ENCODE measurements at places on chromosomes 2 and 18. TPM values are rescaled to one million over a fixed set of nuclear protein-coding genes. Genes with fewer than 3 reads are reported as not detected.

- no peak for DNase-seq
These were observed 97.0 kb upstream of the PTPRM start for GRCh38 chr18:7470101-7470500.

DNA sequence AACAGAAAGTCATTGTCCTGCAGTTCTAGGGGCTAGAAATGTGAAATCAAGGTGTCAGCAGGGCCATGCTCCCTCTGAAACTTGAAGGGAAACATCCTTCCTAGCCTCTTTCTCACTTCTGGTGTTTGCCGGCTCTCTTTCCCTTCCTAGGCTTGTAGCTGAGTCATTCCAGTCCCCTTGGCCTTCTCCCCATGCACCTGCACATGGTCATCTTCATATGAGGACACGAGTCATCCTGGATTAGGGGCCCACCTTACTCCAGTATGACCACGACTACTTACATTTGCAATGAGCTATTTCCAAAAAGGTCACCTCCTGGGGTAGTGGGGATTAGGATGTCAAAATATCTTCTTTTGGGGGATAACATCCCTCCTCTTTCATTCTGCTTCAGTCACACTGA, 168.5 kb upstream of the CXCR4 start:
- no peak for DNase-seq

DNA sequence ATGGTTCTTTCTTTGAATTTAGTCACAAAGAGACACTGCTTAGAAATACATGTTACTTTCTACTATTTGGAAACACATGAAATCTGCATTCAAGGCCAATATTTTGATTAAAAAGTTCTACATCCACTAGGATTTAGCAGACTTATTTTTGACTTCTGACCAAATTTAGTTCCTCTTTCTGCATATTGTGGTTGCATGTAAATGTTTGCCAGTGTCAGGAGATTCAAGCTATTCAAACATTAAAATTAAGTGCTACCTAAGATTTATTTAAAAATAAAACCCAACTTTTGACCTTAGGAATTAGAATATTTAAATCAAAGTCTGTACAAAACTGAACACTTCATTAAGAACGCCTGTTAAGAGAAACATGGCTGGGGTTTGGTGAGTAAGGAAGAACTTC, 891.1 kb downstream of the CPS1 start:
- DNase-seq = no peak

DNA sequence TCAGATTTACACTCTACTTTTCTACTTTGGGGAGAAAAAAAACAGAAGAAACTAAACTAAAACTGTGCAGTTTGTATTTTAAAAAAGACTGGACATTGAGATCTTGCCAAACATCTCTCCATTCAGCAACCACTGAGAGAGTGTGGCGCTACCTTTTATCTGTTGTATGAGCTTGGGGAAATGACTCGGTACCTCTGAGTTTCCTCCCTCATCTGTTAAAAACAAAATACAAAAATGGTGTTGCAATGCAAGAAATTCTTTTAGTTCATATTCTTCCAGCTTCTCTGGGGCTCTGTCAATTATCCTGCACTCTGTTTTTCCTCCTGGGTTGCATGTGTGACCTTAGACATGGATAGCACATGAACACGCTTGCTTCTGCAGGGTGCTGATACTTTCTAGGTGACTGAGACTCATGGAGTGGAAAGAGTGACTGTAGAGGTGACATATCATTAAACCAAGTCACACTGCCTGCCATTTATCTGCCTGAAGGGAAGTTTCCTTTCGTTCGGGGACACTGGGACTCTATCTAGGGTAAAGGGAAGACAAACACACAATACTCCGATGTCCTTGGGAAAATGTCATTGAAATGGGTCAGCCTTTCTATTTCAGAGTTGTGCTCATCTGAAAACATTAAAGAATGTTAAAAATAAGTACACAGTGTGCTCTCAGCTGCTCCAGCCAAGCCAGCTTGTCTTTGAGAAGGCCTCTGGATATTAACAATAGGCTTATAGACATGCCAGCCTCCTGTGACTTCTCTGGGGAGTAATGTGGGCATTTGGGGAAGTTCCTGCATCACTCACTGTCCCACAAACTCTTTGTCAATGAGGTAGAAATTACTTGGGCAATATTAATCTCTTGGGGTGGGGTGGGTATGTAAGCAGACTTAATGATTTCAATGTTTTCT, 91.4 kb downstream of the TRIB2 start:
- no peak for DNase-seq

DNA sequence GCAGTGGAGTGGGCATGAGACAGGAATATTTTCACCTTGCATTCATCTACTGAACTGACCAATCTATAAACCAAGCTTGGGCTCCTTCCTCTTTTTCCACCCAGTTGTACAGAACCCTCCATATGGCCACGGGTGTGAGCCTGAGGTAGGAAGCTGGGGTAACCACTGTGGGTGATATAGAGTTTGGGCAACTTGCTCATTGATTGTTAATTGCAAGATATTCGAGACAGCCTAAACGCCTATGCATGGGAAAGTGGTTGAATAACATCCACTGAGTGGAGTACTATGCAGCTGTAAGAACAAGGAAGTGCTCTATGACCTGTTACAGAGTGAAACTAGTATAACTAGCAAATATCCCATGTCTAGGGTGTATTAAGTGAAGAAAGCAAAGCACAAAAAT, 7.3 kb upstream of the VAPA start:
- DNase-seq = no peak

DNA sequence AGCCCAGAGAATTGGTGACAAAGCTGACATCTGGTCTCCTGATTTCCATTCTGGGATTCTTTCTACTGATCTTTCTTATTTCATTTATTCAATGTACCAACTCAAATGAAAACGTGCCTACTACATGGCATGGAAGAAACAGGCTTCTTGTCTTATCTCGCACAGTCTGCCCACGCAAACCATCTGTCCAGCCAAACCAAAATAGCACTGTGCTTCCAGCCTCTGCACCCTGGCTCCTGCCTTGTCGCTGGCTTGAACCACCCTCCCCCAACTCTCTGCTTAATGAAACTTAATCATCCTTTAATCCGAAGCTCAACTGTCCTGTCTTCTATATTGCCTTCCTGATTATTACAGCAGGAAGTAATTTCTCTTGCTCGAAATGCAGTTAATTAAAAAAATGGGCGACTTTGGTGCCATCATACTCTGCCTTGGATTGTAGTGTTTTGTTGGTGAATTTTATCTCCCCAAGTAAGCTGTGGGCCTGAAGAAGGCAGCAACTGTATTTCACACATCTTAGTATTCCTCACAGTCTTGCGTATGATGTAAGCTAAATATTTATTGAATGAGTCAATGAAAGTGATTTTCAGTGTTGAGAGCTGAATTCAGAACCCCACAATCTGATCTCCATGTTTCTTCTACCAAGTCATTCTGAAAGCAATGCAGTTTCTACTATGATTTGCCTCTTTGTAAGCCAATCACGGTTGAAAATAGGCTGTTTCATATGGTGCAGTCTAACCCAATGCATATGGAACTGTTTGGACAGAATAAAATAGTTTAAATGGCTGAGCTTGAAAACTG, 190.8 kb downstream of the TMEM247 start:
- DNase-seq = peak; percentile 85

GRCh38 chr2:145012214-145012670, 492.3 kb upstream of the ZEB2 start:
- DNase-seq = peak; percentile 22

DNA sequence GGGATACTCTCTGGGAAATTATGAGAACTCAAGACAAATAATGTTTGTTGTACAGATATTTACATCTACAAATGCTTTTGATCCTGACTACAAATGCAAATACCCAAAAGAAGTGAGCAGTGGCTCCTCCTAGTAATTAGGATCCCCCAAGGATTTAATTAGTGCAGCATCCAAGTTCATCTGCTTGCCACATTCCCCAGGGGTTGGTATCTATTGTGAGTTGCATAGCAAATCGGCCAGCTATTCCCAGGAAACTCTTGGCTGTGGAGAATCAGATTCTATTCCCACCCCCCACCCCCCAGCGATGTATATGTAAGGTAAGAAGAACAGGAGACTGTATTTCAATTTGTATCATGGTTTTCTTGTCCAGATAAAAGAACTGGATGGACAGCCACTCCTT, 725.1 kb upstream of the CDH7 start:
- DNase-seq = no peak

- DNase-seq = no peak
These were observed 3.7 kb downstream of the MBOAT2 start for GRCh38 chr2:8999797-9000196.

GRCh38 chr18:60895181-60895580, 438.0 kb upstream of the CDH20 start:
- DNase-seq = peak; percentile 9

DNA sequence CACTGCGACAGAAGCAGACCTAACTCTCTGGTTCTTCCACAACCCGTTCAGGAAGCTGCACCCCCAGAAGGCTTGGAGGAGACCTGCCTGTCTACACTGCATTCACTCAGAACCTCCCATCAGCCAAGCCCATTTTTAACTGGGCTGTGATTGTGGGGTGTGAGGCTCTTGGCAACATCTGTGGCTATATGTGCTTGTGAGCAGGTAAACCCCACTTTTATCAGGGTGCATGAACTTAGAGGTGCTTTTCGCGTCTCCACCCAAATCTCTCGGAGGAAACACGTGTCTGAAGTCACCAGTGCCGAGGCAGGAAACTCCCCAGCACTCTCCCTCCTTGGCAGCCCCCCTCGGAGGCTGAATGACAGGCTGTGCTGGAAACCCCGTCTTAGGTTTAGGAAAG, 158.2 kb upstream of the SALL3 start:
- no peak for DNase-seq

- no peak for DNase-seq
These were observed 528 bp upstream of the ATG16L1 start for GRCh38 chr2:233250985-233251305.

GRCh38 chr2:15460112-15460620, 101.0 kb downstream of the NBAS start:
- no peak for DNase-seq

DNA sequence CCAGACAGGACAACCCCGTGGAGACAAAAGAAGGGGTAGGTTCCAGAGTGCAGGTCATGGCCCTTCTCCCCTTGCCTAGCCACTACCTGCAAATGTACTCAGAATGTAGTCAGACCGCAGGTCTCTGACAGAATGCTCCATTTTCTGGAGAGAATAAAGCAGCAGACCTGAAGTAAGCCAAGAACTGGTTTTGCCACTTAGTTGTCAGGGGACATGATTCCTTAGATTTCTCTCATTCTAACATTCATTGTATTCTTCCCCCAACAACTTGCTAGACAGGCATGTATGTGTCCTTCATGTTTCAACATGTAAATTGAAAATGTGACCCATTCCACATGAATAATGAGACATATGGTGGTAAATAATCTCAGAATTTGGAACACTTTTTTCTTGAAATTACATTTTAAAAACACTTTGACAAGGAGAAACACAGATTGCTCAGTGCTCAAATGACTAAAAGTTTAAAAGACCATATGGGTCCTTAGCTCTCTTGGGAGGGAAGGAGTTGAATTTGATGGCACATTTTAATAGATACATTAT, 142.4 kb downstream of the CCBE1 start:
- no peak for DNase-seq

DNA sequence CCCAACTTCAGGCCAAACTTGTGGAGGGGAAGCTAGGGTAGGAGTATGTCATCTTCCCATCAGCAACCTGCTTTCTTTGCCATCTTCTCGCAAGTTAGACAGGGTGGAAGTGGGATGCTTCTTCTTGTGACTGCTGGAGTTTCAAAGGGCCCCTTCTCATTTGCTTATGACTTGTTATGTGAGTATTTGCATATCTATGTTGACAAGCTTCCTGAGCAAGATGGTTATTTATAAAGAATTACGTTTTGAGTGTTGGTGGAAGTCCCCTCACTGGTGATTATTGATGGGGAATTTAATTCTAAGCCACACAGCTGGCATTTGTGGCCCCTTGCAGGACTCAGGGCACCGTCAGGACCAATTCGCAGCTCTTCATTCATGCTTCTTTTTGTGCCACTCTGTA, 791.0 kb downstream of the LRRTM4 start:
- no peak for DNase-seq

- DNase-seq = no peak
These were observed 183.3 kb upstream of the DOK6 start for GRCh38 chr18:69217196-69218000.

- DNase-seq = no peak
These were observed 820.8 kb downstream of the TDRD15 start for GRCh38 chr2:21944536-21944935.

- DNase-seq = no peak
These were observed 463.8 kb downstream of the LPIN1 start for GRCh38 chr2:12210016-12210933.

GRCh38 chr18:54209471-54210180, 14.8 kb downstream of the MBD2 start:
- peak; percentile 13 for DNase-seq

- DNase-seq = no peak
These were observed 21.4 kb upstream of the MGAT5 start for GRCh38 chr2:134232461-134232860.

DNA sequence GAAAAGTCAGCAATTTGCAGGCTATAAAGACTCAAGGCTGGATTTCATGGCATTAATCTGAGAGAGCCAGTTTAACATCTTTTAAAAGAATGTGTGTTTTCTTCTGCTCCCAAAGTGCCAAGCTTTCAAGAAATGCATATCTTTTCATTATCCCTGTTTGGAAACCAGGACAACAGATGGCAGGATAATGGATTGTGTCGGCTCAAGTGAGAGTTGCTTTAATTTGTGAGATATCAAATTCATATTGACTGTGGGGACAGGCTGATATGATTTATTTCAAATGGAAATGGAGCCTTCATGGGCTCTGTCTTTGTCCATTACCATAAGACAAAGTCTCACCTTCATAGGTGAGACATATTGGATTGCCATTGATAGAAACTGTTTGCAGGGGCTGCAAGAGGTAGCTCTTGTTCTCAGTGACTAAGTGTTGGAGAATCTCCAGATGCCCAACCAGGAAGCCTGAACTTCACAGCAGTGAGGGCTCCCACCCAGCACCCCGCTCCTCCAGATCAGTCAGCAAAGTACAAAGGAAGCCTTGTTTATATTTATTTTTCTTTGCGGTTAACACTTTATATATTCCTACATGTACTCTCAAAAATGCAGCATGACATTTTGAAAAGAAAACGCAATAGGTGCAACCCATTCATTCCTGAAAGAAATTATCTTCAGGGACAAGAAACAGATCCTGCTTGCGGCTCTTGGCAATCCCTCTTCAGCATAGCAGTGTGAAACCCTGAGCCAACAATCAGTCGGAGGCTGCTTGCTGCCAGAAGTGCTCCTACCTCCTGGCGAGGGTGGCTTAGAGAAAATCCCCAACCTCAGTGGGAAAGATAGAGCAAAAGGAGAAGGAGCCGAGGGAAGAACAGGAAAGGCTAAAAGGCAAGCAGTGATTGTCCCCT, 65.8 kb upstream of the ATL2 start:
- DNase-seq = peak; percentile 87

GRCh38 chr2:177669625-177670330, 277.2 kb downstream of the AGPS start:
- DNase-seq = no peak

Gene LINC00305
- not detected for polyA plus RNA-seq

Gene B4GALT6
- polyA plus RNA-seq = 5.2 TPM

Gene GPAT2
- 1.1 TPM for polyA plus RNA-seq

Gene NEU2
- polyA plus RNA-seq = not detected

Gene SCN3A
- 0.16 TPM for polyA plus RNA-seq

Gene FMNL2
- polyA plus RNA-seq = 12.0 TPM

Gene TGOLN2
- polyA plus RNA-seq = 128 TPM

Gene DSG3
- polyA plus RNA-seq = 0.01 TPM

Gene TMEFF2
- 0.87 TPM for polyA plus RNA-seq

Gene ERBB4
- polyA plus RNA-seq = 0.10 TPM

Gene PSD4
- 1.4 TPM for polyA plus RNA-seq

Gene ANKRD30BL
- not detected for polyA plus RNA-seq

Data from fibroblast of lung (primary cell).